NCI-H526 (cell line): ENCODE measurements at places on chromosomes 6 and 20.

- DNase-seq = no peak
These were observed 129.3 kb upstream of the KCNK16 start for GRCh38 chr6:39451831-39452230.

- no peak for DNase-seq
These were observed 651.8 kb downstream of the COL12A1 start for GRCh38 chr6:74554041-74554440.

GRCh38 chr6:7262746-7263518, 50.1 kb downstream of the SSR1 start:
- no peak for DNase-seq

DNA sequence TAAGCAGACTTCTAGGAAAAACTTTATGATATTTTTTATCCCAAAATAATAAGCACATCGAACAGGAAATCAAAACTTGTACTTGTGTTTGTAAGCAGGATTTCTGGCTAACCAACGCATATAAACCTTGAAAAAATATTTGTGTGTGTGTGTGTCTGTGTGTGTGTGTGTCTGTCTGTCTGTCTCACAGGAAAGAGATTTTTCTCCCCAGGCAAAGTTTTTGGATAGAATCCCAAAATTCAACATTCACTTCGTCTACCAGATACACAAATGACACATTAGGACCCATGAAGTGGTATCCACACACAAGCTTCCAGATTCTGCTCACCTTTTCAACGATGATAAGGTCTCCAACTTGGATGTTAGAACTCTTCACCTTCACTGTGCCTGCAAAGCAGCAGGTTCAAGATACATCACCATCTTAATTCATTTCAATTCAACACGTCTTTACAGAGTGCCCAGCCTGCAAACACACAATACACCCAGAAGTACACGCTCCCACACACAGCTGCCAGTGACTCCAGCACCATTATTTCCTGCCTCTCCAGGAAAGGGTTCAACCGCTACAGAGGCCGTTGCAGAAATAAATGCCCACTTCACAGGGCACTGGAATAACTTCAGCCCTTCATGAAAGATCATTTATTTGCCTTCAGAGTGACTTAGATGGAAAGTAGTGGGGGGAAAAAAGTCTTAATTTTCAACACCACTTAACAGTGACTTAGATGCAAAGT, 70.9 kb downstream of the ATP9A start:
- DNase-seq = no peak

GRCh38 chr20:10924644-10925201, 250.9 kb upstream of the JAG1 start:
- no peak for DNase-seq
